ENCODE measurements at places on chromosomes 11 and 22.

GRCh38 chr11:132448334-132448995 is 1078.0 kb downstream of the NTM start:
- no peak for DNase-seq

DNA sequence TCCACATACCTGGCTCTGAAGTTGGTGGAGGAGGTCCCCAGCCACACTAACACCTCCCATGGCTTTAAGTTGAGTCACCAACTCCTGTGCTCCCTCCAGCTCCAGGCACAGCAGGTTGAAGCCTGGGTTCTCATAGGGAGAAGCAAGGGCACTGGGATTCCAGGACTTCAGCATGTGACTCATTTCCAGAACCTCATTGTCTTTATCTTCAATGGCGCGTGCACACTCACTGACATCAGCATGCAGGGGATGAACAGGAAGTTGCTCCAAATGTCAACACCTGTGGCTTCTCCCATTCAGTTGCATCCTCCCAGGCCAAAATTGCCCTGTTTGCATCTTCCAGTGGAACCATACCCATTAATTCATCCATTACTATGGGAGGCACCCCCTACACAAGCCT is 5.8 kb upstream of the UBQLNL start:
- DNase-seq: no peak

GRCh38 chr11:71068963-71069362 is 183.4 kb downstream of the SHANK2 start:
- DNase-seq: no peak

DNA sequence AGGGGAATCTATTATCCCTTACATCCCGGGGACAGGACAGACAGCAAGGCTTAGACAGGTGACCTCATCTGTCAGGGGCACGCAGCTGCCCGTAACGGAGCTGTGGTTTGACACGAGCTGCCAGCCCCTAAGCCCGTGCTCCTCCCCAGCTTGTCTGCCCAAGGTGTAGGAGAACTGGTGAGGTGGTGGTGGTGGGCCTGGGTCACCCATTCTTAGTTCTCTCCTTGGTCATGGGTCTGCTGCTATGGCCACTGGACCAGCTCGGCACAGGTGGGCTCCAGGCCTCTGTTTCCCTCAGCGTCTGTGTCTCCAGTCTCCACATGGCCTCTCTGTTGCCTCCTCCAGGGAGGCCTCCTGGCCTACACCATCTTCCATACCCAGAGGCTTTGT is 5.4 kb downstream of the PARVG start:
- DNase-seq: no peak

Data from activated CD4-positive, alpha-beta T cell treated with anti-CD3 and anti-CD28 coated beads for 1 hour (primary cell).